Parietal lobe (tissue), 2 donors: ENCODE measurements at places on chromosomes 6 and 20. TPM values are rescaled to one million over a fixed set of nuclear protein-coding genes. Genes with fewer than 3 reads are reported as not detected.

The CLVS2 gene
- total RNA-seq = 70.1 TPM

The C6orf120 gene
- 23.2 TPM for total RNA-seq

The GINS1 gene
- total RNA-seq = 6.9 TPM

The BMP2 gene
- 2.5 TPM for total RNA-seq

The CALHM4 gene
- not detected for total RNA-seq

The COL11A2 gene
- total RNA-seq = 3.4 TPM

The YWHAB gene
- total RNA-seq = 127 TPM

The BNIP5 gene
- total RNA-seq = not detected

The HLA-DPA1 gene
- 0.94 TPM for total RNA-seq
